ENCODE measurements at places on chromosomes 13 and 19.

- DNase-seq: peak; percentile 68
- no peaks in the 10 kb centered on the region for H3K4me1 ChIP-seq
- no peak overlapping the region for H3K27ac ChIP-seq
Observed at GRCh38 chr13:48492470-48493065, 40.3 kb downstream of the RCBTB2 start.

DNA sequence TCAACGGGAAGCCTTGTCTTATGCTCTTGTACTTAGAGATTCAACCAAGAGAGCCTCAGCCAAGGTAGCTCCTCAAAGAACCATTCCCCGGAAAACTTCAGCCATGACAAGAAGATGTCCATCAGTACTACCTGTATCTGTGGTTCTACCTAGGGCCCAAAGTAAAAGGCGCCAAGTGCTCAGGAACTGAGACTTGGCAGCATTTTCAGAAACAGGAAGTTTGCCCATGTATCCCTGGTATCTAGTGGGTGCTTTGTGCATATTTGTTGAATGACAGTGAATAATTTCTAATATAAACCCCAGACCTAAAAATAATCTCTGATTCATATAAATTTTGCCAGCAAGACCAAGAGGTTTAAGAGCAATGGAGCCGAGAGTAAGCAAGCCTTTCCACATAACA is 7.2 kb downstream of the FAM216B start:
- no peak for DNase-seq
- peaks cover 12% of the 10 kb centered on the region for H3K4me1 ChIP-seq
- H3K27ac ChIP-seq: no peak overlapping the region
- no peaks in the 10 kb centered on the region for H3K27me3 ChIP-seq

DNA sequence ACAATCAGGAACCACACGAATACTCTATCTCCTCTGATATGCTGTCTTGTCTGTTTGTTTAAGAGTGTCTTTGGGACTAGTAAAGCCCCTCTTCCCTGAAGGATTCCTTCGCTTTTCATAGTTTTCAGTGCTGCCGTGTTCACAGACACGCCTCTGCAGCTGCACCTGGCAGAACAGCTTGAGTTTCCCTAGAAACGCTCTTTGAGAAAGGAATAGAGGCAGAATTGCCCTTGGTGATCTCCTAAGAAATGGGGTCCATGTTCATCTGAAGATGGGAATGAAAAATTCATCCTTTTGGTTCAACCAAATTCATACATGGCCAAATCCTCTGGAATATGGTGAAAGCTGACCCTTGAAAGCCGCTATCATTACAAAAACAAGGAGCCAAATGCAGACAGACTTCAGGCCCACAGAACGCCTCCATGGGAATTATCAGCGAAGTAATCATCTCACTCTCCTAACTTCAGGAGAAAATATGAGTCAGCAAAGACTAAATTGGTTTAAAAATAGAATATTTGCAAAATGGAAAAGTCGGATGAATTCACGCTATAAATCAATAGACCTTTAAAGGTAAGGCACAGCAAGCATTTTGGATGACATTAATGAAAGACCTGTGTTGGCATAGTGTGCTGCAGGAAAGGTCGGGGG is 5.5 kb downstream of the SACS start:
- H3K27me3 ChIP-seq: no peaks in the 10 kb centered on the region
- peak overlapping the region; percentile 95 for H3K27ac ChIP-seq
- DNase-seq: peak; percentile 35

DNA sequence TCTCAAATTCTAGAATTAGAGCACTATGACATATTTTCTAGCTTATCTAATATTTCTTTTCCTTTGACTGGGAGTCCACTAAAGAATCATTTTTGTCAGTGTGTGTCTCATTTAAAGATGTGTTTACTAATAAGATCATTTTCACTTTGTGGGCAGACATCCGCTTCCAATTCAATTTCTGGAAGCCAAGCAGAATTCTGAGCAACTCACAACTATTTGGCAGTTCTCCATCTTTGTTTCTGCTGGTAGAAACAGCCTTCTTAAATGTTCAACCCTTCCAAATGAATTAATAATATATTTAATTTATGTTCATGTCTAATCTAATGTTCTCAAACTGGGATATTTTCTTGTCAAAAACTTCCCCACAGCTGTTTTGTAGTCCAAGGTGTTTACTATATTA is 411.8 kb downstream of the KCTD12 start:
- H3K36me3 ChIP-seq: no peaks in the 10 kb centered on the region
- H3K27me3 ChIP-seq: peaks cover 4% of the 10 kb centered on the region
- no peaks in the 10 kb centered on the region for H3K4me1 ChIP-seq
- DNase-seq: no peak

GRCh38 chr19:41456342-41456918 is 13.5 kb downstream of the ERICH4 start:
- peaks cover 19% of the 10 kb centered on the region for H3K4me1 ChIP-seq
- peak overlapping the region; percentile 54 for H3K4me3 ChIP-seq
- peak; percentile 55 for DNase-seq
- peaks cover 7% of the 10 kb centered on the region for H3K27me3 ChIP-seq

- no peak overlapping the region for H3K27ac ChIP-seq
Observed at GRCh38 chr13:98626298-98626935, 49.5 kb upstream of the STK24 start.

All from HFFc6 (cell line).